ENCODE measurements at places on chromosomes 4 and X.

DNA sequence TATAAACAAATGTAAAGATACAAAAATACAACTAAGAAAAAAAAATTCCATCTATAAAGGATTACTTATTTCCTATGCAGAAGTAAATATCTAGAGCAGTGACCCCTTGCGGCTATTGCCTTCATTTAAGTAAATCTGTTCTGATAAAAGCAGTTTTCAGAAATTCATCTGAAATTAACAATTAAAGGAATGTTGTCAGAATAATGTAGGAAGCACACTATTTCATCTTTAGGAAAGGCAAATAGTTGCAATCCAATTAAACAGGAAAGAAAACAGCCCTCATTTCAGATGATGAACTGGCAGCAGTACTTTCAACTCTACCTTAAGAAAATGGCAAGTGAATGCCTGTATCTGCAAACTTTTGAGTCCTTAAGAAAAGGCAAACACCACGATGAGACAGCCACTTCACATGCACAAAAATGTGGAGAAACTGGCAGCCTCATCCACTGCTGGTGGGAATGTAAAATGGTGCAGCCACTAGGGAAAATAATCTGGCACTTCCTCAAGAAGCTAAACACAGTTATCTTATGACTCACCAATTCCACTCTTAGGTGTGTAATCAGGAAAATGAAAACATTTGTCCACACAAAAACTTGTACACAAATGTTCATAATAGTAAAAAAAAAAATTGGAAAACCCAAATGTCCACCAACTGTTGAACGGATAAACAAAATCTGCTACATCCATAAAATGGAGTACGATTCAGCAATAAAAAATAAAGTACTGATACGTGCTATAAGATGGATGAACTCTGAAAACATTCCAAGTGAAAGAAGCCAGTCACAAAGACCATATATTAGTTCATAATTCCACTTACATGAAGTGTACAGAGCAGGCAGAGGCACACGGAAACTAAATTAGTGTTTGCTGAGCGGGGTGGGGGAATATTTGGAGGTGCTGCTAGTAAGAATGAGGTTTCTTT is 2.0 kb upstream of the THAP9 start:
- peak; percentile 77 for DNase-seq

GRCh38 chr4:82851885-82852750 is 38.8 kb downstream of the SEC31A start:
- no peak for DNase-seq

DNA sequence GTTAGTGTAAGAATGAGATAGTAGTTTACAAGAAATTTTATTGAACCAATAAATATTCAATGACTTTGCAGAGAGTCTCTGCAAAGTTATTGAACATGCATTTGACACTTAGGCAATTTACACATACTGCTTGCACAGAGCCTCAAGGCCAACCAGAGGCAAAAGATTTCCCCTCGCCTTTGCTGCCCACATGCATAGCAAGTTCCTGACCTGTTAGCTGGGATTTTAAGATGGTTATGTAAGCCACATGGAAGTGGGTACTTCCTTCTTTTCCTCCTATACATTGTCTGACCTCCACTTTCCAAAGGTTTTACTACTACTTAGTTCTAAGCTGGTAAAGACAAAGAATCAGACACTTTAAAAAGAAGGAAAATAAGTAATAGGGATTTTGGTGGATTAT is 430.1 kb upstream of the FRG1 start:
- DNase-seq, result no peak

DNA sequence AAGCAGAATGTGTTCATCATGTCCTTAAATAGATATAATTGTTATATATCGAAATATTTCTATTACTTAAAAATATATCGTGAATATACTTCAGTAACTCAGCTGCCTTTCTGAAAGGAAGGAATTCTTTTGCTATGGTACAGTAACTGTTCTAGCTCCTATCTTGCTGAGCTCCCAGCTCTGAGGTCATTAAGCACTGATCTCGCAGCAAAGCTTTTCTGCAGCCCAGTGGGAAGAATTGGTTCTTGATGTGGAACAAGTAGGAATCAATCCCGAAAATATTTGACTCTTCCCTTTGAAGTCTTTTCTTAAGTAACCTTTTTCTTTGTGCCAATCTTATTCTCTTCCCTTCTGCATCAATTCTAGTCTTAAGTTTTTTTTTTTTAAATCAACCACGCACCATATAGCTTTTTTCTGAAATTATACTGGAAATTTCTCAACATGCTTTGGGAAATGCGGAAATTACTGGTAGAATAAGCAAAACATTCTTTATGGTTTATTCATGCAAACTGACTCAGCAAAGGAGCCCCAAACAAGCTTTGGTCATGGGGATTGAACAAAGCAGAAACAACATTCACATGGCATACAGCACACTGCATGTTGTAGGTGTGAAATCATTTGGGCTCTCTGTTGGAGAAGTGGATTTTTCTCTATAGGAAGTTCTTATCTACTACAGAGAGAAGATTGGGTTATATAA is 428.9 kb upstream of the GNPDA2 start:
- DNase-seq, result no peak
